ENCODE measurements at places on chromosomes 1 and 21.
A peak's percentile ranks its signal among the peaks of the same experiment; 100 is the strongest.

DNA sequence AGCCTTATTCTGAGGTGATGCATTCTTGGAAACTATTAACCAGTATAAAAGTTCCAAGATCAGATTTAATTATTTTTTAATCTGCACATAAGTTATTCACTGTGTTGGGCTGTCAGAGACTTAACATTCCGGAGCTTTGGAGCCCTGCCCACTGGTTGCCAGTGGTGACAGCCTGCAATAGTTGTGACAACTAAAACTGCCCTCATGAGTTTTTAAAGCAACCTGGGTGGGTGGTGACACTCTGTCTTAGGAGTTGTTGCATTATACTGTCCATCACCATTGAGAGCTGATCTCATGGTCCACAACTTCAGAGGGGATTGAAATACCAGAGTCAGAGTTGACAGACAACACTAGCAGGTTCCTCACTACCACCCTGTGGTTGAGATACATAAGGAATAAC, 653.9 kb upstream of the USP24 start:
- DNase-seq: no peak

DNA sequence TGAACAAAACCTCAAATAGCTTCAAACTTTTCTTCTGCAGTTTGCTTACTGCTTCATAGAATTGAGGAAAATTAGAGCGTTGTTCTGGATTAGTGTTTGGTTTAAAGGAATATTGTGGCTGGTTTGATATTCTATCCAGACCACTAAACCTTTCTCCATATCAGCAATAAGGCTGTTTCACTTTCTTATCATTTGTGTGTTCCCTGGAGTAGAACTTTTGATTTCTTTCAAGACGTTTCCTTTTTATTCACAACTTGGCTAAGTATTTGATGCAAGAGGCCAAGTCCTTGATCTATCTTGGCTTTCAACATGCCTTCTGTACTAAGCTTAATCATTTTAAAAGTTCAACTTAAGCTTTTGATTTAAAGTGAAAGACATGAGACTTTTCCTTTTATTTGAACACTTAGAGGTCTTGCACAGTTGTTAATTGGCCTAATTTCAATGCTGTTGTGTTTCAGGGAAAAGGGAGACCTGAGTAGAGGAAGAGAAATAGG, 359.1 kb downstream of the S1PR1 start:
- no peak for DNase-seq

GRCh38 chr1:246111570-246111969, 395.5 kb downstream of the SMYD3 start:
- DNase-seq: no peak

DNA sequence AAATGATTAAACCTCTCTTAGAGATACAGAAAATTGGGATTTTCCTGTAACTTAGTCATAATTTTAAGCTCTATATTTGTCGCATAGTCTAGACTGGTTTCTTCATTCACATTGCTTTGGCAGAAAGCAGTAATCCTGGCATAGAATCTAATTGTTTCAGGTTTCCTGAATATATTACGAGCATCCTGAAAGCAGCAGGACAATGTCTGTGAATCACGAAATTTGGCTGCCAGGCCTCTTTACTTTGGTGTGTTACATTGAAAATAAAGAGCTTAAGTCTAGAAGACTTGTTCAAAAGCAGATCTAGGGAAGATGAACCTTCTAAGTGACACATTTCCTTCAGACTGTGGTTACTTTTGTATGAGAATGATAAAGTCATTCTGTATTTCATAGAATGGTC, 72.2 kb downstream of the TDRD5 start:
- no peak for DNase-seq

GRCh38 chr1:9589144-9589718, 520 bp downstream of the TMEM201 start:
- DNase-seq: no peak

GRCh38 chr1:24416666-24417391, 1.2 kb downstream of the NIPAL3 start:
- DNase-seq: peak; percentile 99

DNA sequence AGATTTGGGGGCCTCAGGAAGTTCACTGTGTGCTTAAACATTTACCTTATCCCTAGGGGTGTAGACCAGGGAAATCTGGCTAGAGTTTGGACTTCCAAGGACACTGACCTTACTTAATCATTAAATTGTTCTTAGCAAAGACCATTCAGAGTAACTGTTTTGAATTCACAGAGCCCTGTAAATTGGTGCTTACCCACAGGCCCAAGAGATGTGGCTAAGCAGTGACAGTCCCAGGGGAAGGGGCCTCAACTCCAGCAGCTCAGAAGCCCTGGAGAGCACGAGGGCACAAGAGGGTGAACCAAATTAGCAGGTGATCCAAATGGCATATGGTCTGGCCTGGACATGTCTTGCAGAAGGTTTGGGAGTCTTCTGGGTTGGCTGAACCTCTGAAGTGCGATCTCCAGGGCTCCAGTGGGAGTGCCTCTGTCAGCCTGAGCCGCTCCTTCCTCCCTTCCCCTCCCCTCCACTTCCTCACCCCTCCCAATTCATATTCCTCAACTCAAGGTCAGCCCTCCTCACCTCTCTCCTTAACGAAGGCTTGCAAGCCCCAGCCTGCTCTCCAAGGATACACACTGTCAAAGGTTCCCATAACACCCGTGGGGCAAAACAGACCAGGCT, 4.3 kb downstream of the PAQR7 start:
- DNase-seq: no peak

GRCh38 chr1:24822887-24823286, 77.6 kb downstream of the CLIC4 start:
- DNase-seq: no peak

GRCh38 chr1:77438236-77438913, 156.6 kb downstream of the AK5 start:
- no peak for DNase-seq

DNA sequence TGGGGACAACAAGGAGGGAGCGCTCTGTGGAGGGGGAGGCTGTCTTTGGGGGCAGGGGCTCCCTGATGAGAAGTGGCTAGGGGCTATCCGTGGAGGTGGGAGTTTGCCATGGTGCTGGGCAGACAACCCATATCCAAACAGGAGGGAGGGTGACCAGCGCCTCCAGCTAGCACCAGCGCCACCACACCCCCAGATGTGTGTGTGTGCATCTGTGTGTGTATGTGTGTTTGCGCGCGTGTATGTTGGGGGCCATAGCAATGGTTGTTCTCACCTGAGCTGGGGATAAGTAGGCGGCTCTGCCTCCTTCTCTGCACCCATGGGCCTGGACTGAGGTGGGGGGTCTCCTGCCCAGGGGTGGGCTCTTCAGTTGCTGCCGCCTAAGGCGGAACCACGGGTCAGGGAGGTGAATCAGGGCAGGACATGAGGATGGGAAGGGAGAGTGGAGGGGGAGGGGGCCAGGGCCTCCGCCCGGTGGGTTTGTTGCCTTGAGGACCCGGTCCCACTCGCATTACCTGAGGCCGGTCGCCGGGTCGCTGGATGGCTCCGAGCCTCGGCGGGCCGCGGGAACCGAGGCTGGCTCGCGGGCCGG, 345 bp downstream of the HPCAL4 start:
- no peak for DNase-seq

DNA sequence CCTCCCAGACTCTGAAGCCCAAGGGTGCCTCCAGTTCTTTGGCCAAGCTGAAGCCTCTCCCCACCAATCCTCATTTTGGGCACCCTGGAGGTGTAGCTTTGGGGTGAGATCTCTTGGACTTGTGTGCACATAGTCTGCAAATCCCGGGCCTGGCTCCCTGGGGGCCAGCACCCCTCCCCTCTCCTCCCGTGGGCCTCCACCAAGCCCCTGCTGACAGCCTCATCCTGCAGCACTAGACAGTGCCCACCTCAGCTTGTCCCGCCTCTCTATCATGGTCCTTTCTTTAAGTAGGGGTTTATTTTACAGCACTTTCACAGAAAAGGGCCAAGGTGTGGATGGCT, 3.2 kb downstream of the GJC2 start:
- no peak for DNase-seq

- no peak for DNase-seq
Observed at GRCh38 chr1:57281324-57281723, 142.5 kb downstream of the DAB1 start.

DNA sequence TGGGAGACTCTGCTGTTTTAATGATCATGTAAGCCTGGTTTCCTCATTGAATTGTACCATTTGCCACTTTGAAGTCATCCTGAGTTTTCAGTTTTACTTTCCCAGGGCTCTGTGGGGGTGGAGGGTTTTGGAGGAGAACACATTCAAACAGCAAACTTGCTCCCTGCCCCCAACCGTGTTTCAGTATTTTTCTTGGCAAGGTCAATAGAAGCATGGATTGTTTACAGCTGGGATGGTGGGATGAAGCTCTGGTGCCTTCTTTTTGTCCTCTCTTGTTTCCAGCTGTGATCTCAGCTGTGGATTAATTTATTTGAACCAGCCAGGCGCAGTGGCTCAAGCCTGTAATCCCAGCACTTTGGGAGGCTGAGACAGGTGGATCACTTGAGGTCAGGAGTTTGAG, 54.3 kb upstream of the SERBP1 start:
- DNase-seq: no peak

GRCh38 chr1:112807117-112807516, 92.0 kb upstream of the PPM1J start:
- DNase-seq: no peak

DNA sequence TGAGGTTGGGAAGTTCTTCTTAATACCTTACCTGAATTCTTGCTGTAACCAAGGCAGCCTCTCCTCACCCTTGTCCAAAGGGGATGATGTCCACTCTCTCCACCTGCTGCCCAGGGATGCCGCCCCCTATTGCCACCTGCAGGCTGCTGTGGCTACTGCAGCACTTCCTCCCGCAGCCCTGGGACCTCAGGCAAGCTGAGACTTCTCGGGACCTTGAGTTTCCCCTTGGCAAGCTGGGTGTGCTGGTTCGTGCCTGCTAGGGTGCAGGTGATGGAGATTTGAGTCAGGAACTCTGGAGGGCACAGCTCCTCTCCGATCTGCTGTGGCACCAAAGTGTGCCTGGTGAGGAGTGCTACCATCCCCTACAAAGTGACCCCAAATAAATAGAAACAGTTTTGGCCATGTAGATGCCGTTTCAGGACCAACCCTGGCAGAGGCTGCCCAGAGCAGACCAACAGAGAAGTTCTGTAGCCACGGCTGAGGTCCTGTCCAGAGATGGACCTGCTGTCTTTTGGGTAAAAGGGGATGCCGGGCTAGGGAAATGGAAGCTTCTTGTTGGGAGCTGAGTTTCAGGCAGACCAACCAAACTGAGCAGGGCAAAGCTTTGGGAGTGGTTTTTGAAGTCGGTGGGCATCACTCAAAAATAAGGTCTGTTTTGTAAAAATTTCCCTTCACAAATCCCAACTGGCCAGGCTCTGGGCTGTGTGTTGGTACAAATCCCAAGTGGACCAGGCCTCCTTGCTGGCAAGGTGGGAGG, 31.7 kb downstream of the RUNX3 start:
- no peak for DNase-seq

- no peak for DNase-seq
Observed at GRCh38 chr1:27603309-27603680, 649 bp downstream of the AHDC1 start.

DNA sequence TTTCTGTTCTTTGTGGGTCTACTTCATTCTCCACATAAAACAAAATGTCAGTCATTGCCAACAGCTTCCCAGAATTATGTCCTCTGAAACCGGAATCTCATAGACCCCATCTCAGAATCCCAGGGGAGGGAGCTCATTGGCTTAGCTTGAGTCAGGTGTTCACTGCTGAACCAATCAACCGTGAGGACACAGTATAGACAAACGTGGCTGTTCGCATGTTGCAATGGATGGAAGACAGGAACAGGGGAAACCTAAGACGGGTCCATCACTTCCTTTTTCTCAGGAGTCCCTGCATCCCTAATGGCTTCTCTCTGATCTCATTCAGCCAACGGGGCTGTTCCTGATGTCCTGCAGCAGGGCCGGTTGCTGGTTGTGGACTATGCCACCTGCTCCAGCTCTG, 9.1 kb downstream of the CELA2A start:
- no peak for DNase-seq

GRCh38 chr1:12607263-12607662, 10.7 kb downstream of the DHRS3 start:
- no peak for DNase-seq

DNA sequence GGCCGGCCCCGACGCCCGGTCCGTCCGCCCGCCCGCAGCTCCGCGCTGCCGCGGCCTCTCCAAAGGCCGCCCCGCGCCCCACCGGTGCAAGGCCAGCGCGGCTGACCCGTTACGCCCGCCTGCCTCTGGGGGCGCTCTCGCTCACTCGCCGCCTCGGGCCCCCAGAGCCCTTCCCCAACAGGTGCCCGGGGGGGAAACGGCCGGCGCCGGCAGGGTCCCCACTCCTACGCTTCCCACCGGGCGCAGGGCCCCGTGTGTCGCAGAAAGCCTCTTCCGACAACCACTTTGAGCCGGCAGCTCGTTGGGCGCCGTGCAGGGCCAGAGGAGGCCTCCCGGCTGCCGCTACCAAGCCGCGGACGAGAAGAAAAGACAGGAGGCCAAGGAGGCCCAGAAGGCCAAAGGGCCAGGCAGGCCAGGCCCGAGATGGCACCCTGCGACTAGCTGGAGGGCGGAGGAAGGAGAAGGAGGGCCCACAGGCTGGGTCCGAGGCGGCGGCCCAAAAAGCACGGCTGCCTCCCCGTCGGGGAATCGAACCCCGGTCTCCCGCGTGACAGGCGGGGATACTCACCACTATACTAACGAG, 64.9 kb upstream of the FCGR2A start:
- DNase-seq: peak; percentile 33

DNA sequence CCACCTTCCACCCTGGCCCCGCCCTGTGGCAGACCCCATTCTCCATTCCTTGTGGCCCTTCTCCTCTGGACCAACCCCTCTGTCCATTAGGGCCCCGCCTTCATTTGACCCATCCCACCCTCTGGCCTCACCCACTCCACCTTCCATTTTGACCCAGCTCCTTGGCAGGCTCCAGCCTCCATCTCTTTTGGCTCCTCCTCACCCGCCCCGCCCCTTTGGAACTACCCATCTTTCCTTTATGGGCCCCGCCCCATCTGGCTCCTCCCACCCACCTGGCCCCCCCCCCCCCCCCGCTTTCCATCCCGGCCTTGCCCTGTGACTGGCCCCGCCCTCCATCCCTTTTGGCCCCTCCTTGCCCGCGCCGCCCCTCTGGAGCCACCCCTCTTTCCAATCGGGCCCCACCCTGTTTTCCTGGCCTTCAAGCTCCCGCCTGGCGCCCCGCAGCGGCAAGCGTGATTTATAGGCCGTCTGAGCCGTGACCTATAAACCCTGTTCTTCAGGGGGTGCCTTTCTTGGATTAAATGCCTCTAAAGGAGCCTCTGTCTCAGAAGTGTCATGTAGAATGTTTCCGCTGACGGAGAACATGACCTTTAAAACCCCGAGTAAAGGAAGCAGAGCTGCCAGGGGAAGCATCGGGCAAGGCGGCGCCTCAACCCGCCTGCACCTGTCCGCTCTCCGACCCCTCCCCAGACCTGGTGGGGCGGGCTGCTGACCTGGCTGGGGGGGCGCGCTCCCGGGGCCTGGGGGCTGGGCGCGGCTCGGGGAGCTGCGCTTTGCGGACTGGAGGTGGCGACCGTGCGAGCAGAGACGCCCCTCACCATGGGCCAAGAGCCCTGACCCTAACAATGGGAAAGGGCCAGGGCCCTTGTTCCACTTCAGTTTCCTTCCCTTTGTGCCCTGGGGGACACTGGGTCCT, 178.0 kb downstream of the CAMTA1 start:
- DNase-seq: no peak

- DNase-seq: peak; percentile 54
Observed at GRCh38 chr1:15323351-15323988, 76.4 kb downstream of the FHAD1 start.

- no peak for DNase-seq
Observed at GRCh38 chr1:55474168-55474786, 259.1 kb upstream of the USP24 start.

- no peak for DNase-seq
Observed at GRCh38 chr1:27528818-27529703, 39.1 kb upstream of the WASF2 start.

All from HS-5 (cell line).